ENCODE measurements at places on chromosomes 5 and 9.
A peak's percentile ranks its signal among the peaks of the same experiment; 100 is the strongest.

GRCh38 chr5:73867345-73868335 lies 241.6 kb downstream of the ARHGEF28 start:
- H3K27ac ChIP-seq = no peak overlapping the region
- H3K36me3 ChIP-seq = 0 out of 2 replicates have a peak, but pooled peaks cover 4% of the 10 kb centered on the region
- no peaks in the 10 kb centered on the region for H3K27me3 ChIP-seq
- H3K4me1 ChIP-seq = no peaks in the 10 kb centered on the region
- no peak overlapping the region for H3K4me3 ChIP-seq
- DNase-seq = peak; percentile 3

DNA sequence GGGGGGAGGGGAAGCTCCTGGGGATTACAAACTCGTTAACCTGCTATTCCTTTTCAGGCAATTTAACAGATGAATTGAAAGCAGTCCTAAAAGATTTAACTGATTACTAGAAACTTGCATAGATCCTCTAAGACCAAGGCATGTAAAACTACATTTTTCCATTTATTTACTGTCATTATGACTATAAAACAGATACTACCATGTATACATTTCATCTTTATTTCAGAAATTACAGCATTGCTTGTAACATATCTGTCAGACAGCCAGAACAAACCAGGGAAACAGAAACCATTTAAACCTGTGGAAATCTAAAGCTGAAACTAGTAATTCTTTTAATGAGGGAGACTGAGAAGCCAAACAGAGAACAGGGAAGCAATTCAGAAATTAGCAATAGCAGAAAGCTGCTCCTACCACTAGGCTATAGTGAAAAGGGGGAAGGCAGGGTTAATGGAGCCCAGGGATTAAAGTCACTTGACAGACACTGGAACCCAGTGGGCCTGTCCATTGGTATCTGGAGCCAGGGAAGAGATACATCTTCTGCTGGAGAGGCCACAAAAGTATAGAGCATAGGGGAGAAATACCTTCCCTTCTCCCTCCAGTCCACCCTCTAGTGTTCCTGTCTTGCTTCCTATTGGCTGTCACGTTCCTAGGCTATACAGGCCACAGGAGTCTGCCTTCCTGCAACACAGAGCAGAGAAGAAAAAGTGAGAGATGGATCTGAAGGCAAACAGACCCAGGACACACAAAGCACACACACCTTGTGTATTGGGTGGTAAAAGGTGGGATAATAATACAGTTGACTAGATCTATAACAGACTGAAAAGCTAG lies 33.8 kb downstream of the PDCD1LG2 start:
- DNase-seq = no peak
- peaks cover 18% of the 10 kb centered on the region for H3K36me3 ChIP-seq
- H3K4me3 ChIP-seq = no peak overlapping the region
- no peaks in the 10 kb centered on the region for H3K27me3 ChIP-seq

GRCh38 chr5:110288766-110289511 lies 437.5 kb downstream of the TMEM232 start:
- H3K4me3 ChIP-seq = peak overlapping the region; percentile 7
- H3K27me3 ChIP-seq = no peaks in the 10 kb centered on the region
- peak; percentile 98 for DNase-seq

DNA sequence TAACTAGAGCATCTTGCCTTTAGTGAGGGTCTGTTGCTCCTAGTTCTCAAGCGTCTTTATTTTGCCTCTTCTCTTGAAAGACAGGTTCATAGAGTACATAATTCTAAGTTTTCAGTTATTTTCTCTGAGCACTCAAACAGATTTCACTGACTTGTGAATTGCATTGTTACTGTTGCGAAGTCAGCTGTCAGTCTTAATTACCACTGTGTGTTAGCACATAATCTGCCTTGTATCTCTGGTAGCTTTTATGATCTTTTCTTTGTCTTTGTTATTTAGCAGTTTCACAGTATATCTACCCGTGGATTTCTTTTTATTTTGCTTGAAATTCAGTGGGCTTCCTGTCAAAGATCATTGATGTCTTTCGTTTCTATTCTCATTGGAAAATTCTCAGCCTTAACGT lies 192.9 kb downstream of the TTLL11 start:
- no peak for DNase-seq
- H3K27ac ChIP-seq = no peak overlapping the region

GRCh38 chr9:85212887-85213286 lies 528.9 kb downstream of the AGTPBP1 start:
- no peaks in the 10 kb centered on the region for H3K27me3 ChIP-seq
- H3K4me3 ChIP-seq = peak overlapping the region; percentile 46
- peak; percentile 87 for DNase-seq
- H3K4me1 ChIP-seq = peaks cover 36% of the 10 kb centered on the region
- peak overlapping the region; percentile 56 for H3K27ac ChIP-seq
- H3K36me3 ChIP-seq = no peaks in the 10 kb centered on the region

- H3K27me3 ChIP-seq = no peaks in the 10 kb centered on the region
- H3K36me3 ChIP-seq = no peaks in the 10 kb centered on the region
- H3K4me1 ChIP-seq = no peaks in the 10 kb centered on the region
- no peak overlapping the region for H3K4me3 ChIP-seq
- no peak overlapping the region for H3K27ac ChIP-seq
Observed at GRCh38 chr9:100401042-100401441, 25.9 kb upstream of the MSANTD3 start.

GRCh38 chr9:83006378-83006777 lies 56.6 kb downstream of the RASEF start:
- no peak overlapping the region for H3K27ac ChIP-seq
- no peak for DNase-seq
- no peaks in the 10 kb centered on the region for H3K36me3 ChIP-seq
- no peaks in the 10 kb centered on the region for H3K27me3 ChIP-seq
- no peaks in the 10 kb centered on the region for H3K4me1 ChIP-seq
- no peak overlapping the region for H3K4me3 ChIP-seq

GRCh38 chr5:74766418-74766848 lies 484 bp downstream of the GFM2 start:
- no peaks in the 10 kb centered on the region for H3K27me3 ChIP-seq
- H3K4me3 ChIP-seq = peak overlapping the region; percentile 98
- H3K4me1 ChIP-seq = peaks cover 43% of the 10 kb centered on the region
- peaks cover 22% of the 10 kb centered on the region for H3K36me3 ChIP-seq
- DNase-seq = peak; percentile 84

- DNase-seq = no peak
- no peaks in the 10 kb centered on the region for H3K36me3 ChIP-seq
- H3K27me3 ChIP-seq = no peaks in the 10 kb centered on the region
Observed at GRCh38 chr5:81065492-81065891, 105.3 kb downstream of the RASGRF2 start.

GRCh38 chr9:1979741-1980367 lies 35.3 kb upstream of the SMARCA2 start:
- H3K27me3 ChIP-seq = no peaks in the 10 kb centered on the region
- peak overlapping the region; percentile 46 for H3K4me3 ChIP-seq
- peaks cover 32% of the 10 kb centered on the region for H3K4me1 ChIP-seq
- peak overlapping the region; percentile 76 for H3K27ac ChIP-seq
- H3K36me3 ChIP-seq = no peaks in the 10 kb centered on the region

GRCh38 chr5:91742550-91742949 lies 359.4 kb upstream of the ARRDC3 start:
- no peak overlapping the region for H3K4me3 ChIP-seq
- no peaks in the 10 kb centered on the region for H3K27me3 ChIP-seq
- H3K36me3 ChIP-seq = no peaks in the 10 kb centered on the region

DNA sequence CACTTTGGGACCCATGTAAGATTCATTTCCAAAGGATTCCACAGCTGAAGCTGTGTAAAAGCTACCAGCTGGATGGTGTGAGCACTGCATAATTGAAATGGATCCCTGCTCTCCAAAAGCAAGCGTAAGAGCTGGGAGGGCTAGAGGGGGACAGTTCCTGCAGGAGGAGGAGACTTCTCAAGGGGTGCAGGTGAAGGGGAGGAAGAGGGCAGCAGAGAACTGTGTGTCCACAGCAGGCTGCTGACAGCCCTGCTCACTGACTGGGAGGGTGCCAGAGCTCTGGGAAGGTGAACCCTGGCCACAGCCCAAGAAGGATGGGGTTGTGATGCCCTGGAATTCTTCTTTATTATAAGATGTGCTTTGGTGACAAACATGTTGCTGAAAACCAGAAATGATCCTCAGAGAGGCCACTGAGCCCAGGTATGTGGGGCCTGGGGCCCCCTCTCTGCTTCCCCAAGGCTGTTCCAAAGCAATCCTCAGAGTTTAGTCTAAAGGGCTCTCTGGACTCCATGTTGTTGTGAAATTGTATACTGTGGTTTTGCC lies 112.8 kb upstream of the SLC25A48 start:
- no peaks in the 10 kb centered on the region for H3K36me3 ChIP-seq
- H3K27ac ChIP-seq = no peak overlapping the region
- no peak overlapping the region for H3K4me3 ChIP-seq

GRCh38 chr5:168291342-168291963 lies at the start of gene WWC1:
TSS of gene WWC1 (plus strand) at chr5:168291645. CDS start at chr5:168292153, 508 bp downstream.
- no peaks in the 10 kb centered on the region for H3K36me3 ChIP-seq
- DNase-seq = peak; percentile 77
- H3K4me3 ChIP-seq = peak within 1 kb of the TSS; percentile 74
- no peak within 1 kb of the TSS for H3K27ac ChIP-seq
- no peaks in the 10 kb centered on the region for H3K27me3 ChIP-seq
- H3K4me1 ChIP-seq = no peaks in the 10 kb centered on the region

DNA sequence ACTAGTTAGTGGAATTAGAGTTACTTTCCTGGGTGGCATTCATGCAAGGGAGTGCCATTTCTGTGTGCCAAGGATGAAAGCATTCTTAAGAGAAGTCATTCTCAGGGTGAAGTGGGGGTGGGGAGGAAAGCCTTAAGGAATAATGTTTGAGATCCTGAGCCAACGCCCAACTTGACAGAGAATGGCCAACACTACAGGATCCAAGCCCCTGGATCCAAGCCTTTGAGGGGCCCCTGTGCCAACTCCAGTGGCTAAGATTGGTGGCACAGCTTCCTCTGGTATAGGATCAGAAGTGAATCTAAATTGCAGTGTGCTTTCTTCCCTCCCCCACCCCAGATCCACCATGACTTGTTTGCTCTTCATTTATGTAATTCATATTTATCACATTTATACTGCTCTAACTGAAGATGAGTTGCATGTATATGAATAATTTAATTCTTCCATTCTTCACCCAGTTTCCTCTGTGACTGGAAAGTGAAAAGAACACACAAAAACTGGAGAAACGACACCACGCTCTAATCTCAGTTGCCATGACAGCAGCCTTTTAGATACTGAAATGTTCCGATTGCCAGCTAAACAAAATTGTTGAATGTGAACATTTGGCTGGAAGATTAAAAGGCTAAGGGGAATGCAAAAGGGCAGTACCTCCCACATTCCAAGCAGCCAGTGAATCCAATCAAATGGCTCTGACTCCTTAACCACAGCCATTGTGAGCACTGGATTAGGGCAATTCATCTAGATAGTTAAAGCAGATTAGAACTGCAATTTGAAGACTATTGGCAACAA lies 4.5 kb downstream of the ZNF608 start:
- H3K27me3 ChIP-seq = no peaks in the 10 kb centered on the region
- no peaks in the 10 kb centered on the region for H3K36me3 ChIP-seq
- H3K4me3 ChIP-seq = peak overlapping the region; percentile 94
- peak overlapping the region; percentile 30 for H3K27ac ChIP-seq

GRCh38 chr5:11497651-11498050 lies 406.6 kb downstream of the CTNND2 start:
- no peaks in the 10 kb centered on the region for H3K27me3 ChIP-seq
- no peak for DNase-seq
- H3K4me3 ChIP-seq = no peak overlapping the region

GRCh38 chr5:118069452-118069851 lies 918.9 kb downstream of the DTWD2 start:
- no peak overlapping the region for H3K4me3 ChIP-seq
- DNase-seq = no peak
- H3K27ac ChIP-seq = no peak overlapping the region

- H3K27me3 ChIP-seq = no peaks in the 10 kb centered on the region
- peaks cover 70% of the 10 kb centered on the region for H3K36me3 ChIP-seq
- H3K4me3 ChIP-seq = no peak overlapping the region
Observed at GRCh38 chr5:173318881-173319620, 9.2 kb downstream of the STC2 start.

GRCh38 chr9:137459152-137459600 lies at the start of gene NSMF:
TSS of gene NSMF (minus strand) at chr9:137459334. CDS start at chr9:137459102, 232 bp downstream.
- H3K27ac ChIP-seq = no peak within 1 kb of the TSS
- H3K27me3 ChIP-seq = no peaks in the 10 kb centered on the region
- H3K36me3 ChIP-seq = no peaks in the 10 kb centered on the region
- peaks cover 6% of the 10 kb centered on the region for H3K4me1 ChIP-seq
- DNase-seq = peak; percentile 96

DNA sequence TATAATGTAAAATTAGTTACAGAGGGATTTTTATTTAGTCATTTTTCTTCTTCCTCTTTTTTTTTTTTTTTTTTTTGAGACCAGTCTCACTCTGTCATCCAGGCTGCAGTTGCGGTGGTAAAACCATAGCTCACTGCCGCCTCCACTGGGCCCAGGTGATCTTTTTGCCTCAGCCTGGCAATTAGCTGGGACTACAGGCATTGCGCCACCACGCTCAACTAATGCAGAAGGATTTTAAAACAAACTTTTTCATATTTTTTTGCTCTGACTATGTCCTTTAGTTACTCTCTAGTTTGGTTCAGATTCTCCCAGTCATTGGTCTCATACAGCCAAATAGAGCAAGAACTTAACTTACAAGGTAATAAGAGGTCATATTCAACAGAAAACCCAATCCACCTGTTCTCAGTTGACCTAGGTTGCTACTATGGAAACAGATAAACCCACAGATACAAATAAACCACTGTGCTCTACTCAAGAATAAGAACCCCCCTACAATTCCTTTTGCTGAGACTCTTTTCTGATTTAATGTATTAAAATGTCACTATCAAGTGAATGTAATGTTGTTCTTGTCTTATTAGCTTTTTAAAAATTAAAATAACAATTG lies 50.1 kb upstream of the TTC39B start:
- no peak for DNase-seq
- H3K27ac ChIP-seq = no peak overlapping the region
- H3K27me3 ChIP-seq = no peaks in the 10 kb centered on the region
- H3K4me1 ChIP-seq = no peaks in the 10 kb centered on the region
- no peaks in the 10 kb centered on the region for H3K36me3 ChIP-seq

GRCh38 chr9:133882849-133883755 lies 109.0 kb downstream of the VAV2 start:
- H3K4me1 ChIP-seq = no peaks in the 10 kb centered on the region
- no peaks in the 10 kb centered on the region for H3K27me3 ChIP-seq
- no peak overlapping the region for H3K4me3 ChIP-seq
- peak; percentile 20 for DNase-seq
- no peaks in the 10 kb centered on the region for H3K36me3 ChIP-seq

DNA sequence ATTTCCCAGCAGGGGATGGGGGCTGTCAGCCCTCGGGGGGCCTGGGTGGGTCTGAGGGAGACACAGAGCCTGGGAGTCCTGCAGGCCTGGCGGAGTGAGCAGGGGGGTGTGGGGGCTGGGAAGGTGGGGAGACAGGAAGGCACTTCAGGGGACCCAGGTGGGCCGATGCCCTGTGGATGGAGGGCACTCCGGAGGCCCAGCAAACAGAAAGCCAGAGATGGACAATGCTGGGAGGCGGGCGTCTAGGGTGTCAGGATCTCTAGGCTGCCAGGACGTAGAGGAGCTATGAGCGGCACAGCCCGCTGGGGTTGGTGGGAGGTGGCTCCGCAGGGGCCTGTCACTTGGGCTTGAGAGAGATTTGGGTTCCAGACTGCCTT lies 87.6 kb upstream of the COL5A1 start:
- H3K27me3 ChIP-seq = no peaks in the 10 kb centered on the region
- H3K27ac ChIP-seq = no peak overlapping the region
- no peak overlapping the region for H3K4me3 ChIP-seq
- no peaks in the 10 kb centered on the region for H3K36me3 ChIP-seq
- peaks cover 29% of the 10 kb centered on the region for H3K4me1 ChIP-seq

Measured in GM23248 (cell line).